ENCODE measurements at places on chromosomes 11 and 22.

DNA sequence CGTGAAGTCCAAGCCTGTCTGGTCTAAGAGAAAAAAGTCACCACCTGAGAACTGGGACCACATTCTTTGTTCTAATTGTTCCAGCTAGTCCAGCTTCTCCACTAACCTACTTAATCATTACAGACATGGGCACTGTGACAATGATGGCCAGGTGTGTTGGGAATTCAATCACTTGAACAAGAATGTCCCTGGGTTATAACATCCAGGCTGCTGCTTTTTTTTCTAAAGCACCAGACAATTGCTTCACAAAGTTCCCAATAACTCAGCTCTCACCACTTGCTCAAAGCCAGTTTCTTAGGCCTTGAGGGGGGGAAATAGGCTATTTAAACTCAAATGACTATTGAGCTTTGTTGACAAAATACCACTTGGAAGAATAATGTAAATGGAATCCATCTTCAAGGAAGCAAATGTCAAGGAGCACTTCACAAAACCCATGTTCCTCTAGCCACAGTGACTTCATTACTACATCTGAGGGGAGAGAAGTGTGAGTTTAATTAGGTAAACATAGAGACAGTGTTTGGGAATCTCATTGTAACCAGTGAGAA is 80.3 kb downstream of the ME3 start:
- DNase-seq, result no peak

- DNase-seq, result no peak
Observed at GRCh38 chr11:67345920-67346819, 7.2 kb downstream of the POLD4 start.

- no peak for DNase-seq
Observed at GRCh38 chr22:41856469-41856868, 23.6 kb downstream of the SREBF2 start.

- DNase-seq, result no peak
Observed at GRCh38 chr11:79042824-79043223, 398.0 kb downstream of the TENM4 start.

- no peak for DNase-seq
Observed at GRCh38 chr22:39471381-39472141, 14.7 kb downstream of the MGAT3 start.

GRCh38 chr11:126188332-126189108 is 22.9 kb downstream of the RPUSD4 start:
- DNase-seq, result no peak

GRCh38 chr11:113331441-113331840 is 17.1 kb downstream of the TTC12 start:
- DNase-seq, result no peak

GRCh38 chr11:121293288-121293594 is 670 bp downstream of the SC5D start:
- no peak for DNase-seq

GRCh38 chr11:128424271-128424711 is 163.1 kb downstream of the ETS1 start:
- no peak for DNase-seq

GRCh38 chr11:31646216-31646615 is 136.6 kb downstream of the ELP4 start:
- DNase-seq, result no peak

- no peak for DNase-seq
Observed at GRCh38 chr11:123374622-123374968, 55.5 kb upstream of the GRAMD1B start.

GRCh38 chr11:118200901-118201680 is 23.7 kb downstream of the JAML start:
- DNase-seq, result peak; percentile 43

- DNase-seq, result no peak
Observed at GRCh38 chr11:87422566-87422965, 384.8 kb downstream of the TMEM135 start.

DNA sequence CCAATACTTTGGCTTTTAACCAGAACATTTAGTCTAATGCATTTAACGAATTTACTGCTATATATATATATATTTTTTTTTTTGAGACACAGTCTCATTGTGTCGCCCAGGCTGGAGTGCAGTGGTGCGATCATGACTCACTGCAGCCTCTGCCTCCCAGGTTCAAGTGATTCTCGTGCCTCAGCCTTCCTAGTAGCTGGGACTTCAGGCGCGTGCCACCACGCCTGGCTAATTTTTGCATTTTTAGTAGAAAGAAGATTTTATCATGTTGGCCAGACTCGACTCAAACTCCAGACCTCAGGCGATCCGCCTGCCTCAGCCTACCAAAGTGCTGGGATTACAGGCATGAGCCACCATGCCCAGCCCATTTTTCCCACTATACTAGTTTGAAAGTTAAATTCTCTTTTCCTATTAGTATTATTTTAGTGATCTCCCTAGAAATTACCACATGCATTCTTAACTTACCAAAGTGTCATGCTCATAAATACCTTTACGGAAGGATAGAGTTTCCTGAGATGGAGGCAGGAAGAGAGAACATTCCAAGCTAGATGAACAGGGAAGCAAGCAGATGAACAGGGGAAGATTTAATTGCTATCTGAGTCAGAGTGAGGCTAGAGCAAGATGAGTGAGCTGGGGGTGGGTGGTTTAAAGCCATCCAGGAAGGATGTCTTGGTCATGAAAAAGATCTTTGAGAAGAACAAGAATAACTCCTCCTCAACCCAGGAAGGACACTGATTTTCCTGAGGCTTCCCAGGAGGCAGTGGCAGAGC is 4.4 kb upstream of the PGAP2 start:
- DNase-seq, result no peak

- no peak for DNase-seq
Observed at GRCh38 chr11:121534131-121535093, 81.6 kb upstream of the SORL1-AS1 start.

DNA sequence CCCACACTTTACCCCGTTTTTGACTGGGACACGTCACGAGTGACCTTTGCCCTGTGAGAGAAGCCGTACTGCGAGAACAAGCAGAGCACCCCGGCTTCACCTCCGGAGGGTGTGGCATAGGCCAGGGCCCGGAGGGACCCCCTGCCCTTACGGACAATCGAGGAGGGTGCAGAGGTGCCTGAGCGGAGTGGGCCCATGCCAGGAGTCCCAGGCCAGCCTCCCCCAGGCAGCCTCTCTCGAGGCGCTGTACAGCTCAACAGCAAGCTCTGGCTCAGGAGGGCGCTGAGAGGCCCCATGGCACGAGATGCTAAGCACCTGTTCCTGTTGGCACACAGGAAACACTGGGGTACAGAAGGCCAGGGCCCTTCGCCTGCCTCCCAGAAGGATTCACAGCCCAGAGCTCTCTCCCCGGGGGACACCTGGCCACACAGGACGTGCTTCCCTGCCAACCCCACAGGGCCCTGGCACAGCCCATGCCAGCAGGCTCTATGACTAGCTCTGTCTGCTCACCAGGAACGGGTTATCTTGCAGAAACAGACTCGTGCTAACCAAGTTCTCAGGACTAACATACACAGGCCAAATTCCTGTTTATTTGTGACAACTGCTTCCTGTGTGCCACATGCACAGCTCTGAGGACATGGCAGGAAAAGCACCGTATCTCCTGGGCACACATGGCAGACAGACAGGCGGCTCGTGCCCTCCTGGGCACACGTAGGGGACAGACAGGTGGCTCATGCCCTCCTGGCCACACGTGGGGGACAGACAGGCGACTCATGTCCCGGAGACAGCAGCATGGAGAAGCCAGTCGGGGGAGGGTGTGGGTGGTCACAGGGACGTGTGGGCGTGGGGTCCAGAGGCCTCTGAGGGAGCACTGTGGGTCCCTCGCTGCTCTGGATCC is 11.6 kb downstream of the TOLLIP start:
- DNase-seq, result no peak

DNA sequence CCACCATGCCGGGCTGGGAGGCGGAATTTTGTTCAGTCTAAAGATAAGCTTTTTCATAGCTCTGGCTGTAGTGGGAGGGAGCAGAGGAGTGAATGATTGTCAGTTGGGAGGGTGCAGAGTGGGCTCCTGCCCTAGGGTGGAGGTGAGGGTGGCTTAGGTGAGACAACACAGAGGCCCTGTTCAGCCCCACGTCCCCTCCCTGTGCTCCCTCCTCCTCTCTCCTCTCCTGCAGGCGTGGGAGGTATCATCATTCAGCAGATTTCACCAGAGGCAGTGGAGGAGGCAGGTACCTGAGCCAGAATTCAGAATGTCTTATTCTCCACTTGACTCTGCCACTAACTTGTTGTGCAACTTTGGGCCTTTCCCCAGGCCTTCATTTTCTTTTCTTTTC is 1.7 kb upstream of the THRSP start:
- DNase-seq, result no peak

- no peak for DNase-seq
Observed at GRCh38 chr22:48752451-48753380, 1075.0 kb downstream of the BRD1 start.

GRCh38 chr11:117604336-117604995 is 192.6 kb downstream of the DSCAML1 start:
- DNase-seq, result no peak

- DNase-seq, result no peak
Observed at GRCh38 chr11:73422886-73423285, 46.7 kb downstream of the RELT start.

DNA sequence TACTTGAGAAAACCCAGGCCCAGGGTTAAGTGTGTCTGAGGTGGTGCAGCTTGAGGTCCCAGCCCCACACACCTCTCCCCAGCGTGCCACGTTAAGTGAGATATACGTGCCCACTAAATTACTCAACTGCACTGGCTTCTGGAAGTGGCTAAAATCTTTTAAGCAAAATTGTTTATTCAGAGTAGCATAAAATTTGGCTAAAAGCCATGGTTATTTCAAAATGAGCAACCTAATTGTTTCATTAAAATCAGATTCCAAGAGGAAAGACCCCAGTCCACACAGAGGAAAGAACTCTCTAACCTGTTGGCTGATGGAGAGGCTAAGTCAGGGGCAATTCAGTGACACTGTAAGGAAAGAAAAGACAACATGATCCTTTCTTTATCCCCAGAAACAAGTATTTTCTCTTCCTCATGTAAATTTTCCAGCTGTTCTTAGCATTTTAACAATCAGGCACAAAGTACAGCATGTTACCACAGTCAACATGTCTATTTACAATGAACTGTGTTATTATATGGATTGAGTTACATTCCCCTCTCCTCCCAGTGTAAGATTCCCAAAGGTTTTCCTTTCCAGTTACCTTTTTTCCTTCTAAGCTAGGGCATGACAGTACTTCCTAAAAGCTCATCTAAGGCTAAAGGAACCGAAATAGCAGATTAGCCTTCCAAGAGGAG is 26.6 kb downstream of the NUP50 start:
- DNase-seq, result no peak

DNA sequence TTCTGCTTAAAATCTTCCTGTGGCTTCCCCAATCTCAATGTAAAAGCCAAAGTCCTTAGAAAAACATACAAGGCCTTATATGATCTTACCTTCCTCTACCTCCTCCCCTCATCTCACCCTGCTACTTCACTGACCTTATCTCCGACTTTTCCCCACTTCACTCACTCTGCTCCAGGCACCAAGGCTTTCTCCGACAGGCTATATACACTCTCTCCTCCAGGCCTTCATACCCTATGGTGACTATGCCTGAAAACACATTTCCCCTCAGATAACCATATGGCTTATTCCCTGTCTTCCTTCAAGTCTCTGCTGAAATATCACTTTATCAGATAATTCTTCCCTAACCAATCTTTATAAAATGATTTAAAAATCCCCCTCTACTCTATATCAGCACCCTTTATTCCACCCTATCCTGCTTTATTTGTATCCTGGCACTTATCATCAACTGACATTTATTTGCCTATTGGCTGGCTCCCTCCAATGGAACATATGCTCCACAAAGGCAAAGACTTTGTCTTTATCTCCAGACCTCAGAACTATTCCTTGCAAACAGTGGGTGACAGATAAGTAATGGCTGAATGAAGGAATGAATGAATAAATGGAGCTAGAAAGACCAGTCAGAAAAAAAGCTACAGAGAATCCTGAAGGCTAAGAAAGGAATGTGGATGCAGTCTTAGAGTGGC is 52.7 kb downstream of the PAK1 start:
- no peak for DNase-seq

DNA sequence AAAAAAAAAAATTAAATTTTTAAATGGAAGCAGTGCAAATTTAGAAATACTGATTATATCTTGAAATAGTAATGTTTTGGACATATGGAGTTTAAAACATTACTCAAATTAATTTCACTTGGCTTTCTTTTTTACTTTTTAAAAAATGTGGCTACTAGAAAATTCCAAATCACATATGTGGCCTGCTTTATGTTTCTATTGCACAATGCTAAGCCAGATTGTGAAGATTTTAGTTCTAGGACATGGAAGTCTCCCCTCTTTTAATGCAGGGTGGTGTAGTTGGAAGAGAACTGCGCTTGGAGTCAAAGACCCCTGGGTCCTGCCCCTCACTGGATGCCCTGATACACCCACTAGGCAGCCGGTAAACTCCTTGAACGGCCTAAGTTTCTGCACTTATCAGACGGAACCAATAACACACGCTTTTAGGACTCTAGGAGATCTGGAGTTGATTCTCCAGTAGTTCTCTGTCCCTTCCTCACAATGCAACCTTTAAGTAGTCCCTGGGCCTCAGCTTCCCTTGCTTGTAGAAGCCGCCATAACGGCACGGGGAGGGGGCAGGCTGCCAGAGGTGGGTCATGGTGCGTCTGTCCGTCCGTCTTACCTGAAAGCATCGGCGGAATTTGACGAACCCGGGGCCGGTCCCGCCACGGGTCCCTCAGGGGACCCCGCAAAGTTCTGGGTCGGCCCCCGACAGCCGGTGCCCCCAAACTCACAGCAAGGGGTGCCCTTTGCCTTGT is 505 bp downstream of the FAM227A start:
- DNase-seq, result no peak
